SK-N-MC (cell line): ENCODE measurements at places on chromosomes 2 and 18.

- no peak for DNase-seq
Measured at GRCh38 chr2:120761164-120761861, 25.6 kb downstream of the GLI2 start.

- DNase-seq, result no peak
Measured at GRCh38 chr2:124267794-124268193, 242.7 kb downstream of the CNTNAP5 start.

DNA sequence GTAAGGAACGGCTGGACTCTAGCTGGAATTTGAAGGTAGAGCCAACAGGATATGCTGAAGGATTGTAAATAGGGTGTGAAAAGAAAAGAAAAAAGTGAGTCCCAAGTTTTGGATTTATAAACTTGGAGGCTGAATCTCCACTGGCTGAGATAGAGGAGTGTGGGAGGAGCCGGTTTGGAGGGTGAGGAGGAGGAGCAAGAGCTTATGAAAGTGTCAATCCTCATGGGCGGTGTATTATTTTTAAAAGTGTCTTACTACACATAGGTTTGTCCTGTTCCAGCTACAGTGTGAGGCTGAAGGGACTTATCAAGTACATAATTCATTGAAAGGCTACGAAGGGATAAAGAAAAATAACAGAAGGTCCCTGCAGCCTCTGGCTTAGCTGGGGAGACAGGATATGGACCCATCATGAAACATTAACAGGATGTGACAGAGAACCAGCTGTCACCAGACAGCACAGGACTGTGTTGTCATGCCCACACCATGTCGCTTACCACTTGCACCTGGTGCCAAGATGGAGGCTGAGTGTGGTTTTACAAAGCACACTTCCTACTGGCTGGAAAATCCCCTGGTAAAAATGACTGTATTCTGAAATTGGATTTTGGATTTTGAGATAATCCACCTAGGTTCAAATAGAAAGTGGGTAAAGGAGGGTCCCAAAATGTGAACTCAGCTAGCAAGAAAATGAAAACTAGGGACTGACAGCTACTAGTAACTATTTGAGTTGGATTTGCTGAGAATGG is 2.5 kb upstream of the MREG start:
- DNase-seq, result no peak

- DNase-seq, result no peak
Measured at GRCh38 chr18:42069036-42069435, 114.0 kb downstream of the PIK3C3 start.

DNA sequence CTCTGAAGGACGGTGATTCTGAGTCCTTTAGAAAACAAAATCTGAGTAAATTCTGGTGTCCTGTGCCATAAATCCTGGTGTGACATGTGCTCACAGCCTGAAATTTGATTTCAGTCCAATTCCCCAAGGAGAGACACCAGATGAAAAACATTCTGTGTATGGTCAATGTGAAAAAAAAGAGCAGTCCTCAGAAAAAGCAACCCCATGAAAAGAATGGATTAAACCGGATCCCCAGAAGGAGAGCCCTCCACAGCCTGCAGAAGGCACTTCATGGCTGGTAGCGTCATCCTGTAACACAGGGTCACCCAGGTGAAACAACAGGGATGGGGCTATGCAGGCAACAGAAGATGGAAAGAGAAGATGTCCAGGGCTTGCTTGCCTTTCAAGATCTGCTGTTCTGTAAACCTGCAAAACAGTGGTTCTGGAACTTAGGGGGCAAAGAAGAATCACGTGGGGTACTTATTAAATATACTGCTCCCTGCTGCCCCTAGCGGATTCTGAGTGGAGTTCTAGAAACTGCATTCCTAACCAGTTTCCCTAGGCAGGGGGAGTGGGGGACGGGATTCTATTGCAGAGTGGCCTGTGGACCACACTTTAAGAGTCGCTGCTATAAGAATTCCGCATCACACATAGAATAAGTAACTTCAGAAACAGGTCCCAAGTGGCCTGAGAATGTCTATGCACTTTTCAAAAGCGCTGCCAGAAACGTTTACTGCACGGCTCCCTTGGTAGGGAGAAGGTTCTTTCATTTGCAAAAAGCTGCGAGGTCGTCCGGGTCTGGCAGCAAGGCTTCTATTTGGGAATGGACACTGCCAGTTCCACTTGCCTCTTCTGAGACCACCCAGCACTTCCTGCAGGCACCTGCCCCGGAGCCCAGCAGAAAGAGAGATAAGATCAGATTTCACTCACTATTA is 118.9 kb upstream of the ARL5A start:
- peak; percentile 3 for DNase-seq

- no peak for DNase-seq
Measured at GRCh38 chr2:143689541-143689940, 560.3 kb downstream of the ARHGAP15 start.

DNA sequence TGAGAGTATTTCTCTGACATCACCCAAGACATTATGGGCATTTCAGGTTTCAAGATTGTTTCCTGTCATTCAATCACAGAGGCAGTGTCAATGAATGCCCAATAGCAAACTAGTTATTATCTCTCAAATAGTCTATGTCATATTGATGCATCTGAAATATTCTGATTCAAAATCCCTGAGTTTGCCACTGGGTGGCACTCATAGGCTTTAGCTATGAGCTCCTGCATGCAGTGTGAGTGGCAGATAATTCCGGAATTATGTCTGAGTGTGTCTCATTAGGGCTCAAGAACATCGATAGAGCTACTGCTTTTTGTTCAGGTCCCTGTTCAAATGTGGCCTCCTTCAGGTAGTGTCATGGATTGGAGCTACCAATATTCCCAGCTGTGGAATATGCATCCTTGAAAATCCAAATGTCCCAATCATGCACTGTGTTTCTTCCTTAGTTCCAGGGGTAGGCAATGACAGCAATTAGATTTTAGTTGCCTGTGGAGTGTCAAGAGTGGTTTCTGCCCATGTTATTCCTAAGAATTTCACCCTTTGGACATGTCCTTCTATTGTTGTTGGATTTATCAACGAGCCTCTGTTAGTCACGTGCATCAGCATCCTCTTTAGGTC is 7.8 kb upstream of the OR6B3 start:
- peak; percentile 3 for DNase-seq
